ENCODE measurements at places on chromosomes 3 and 15. TPM values are rescaled to one million over a fixed set of nuclear protein-coding genes. Genes with fewer than 3 reads are reported as not detected.
A peak's percentile ranks its signal among the peaks of the same experiment; 100 is the strongest.

GRCh38 chr15:78422571-78423340 lies 15.3 kb upstream of the IREB2 start:
- H3K27ac ChIP-seq, result no peak overlapping the region
- no peak overlapping the region for H3K4me3 ChIP-seq
- no peaks in the 10 kb centered on the region for H3K4me1 ChIP-seq
- no peaks in the 10 kb centered on the region for H3K27me3 ChIP-seq

DNA sequence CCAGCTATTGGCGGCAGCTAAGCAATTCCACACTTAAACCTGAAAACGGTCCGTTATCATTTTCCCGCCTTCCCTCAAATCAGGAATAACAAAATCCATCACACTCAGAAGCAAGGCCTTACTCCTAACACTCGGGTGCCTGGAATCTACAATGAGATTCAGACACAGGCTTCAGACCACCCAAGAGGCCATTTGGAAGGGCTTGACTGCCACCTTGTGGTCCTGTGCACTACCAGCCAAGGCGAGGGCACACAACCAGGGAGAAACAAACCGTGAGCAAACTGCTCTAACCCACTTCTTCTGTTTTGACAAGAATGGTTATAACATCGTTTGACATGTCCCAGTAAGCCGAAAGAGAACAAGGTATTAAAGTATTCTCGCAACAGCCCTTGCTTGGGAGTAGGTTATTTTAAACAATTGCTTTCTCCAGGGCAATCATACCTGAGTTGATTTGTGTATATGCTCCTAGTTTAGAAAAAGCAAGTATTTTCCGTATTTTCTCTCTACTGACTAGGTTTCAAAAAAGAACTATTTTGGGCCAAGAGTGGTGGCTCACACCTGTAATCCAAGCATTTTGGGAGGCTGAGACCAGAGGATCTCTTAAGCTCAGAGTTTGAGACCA lies 40.1 kb upstream of the TAFA4 start:
- no peak overlapping the region for H3K27ac ChIP-seq
- H3K27me3 ChIP-seq, result no peaks in the 10 kb centered on the region
- no peaks in the 10 kb centered on the region for H3K4me1 ChIP-seq
- DNase-seq, result peak; percentile 16
- no peaks in the 10 kb centered on the region for H3K36me3 ChIP-seq

- no peaks in the 10 kb centered on the region for H3K27me3 ChIP-seq
- no peak overlapping the region for H3K27ac ChIP-seq
- H3K36me3 ChIP-seq, result no peaks in the 10 kb centered on the region
- no peak for DNase-seq
- no peaks in the 10 kb centered on the region for H3K4me1 ChIP-seq
- no peak overlapping the region for H3K4me3 ChIP-seq
These were observed 1375.1 kb upstream of the ALCAM start for GRCh38 chr3:103991461-103992115.

DNA sequence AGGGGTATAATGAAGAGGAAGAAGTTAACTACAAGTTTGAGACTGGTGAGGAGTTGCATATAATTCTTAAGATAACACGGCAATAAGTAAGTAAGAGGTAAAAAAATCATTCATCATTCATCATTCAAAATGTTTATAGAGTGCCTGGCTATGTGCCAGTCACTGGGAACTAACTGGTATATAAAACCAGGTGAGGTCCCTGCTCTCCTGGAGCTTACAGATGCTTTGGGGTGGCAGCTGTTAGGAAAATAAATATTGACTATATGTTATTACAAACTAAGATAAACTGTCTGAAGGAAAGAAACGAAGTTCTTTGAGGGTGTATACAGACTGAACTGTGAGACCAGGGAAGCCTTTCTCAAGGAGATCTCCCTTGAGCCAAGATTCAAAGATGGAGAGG lies 2.9 kb downstream of the CASR start:
- no peak for DNase-seq
- H3K27ac ChIP-seq, result no peak overlapping the region
- H3K4me1 ChIP-seq, result no peaks in the 10 kb centered on the region
- H3K36me3 ChIP-seq, result no peaks in the 10 kb centered on the region

- H3K27me3 ChIP-seq, result no peaks in the 10 kb centered on the region
- peak overlapping the region; percentile 10 for H3K27ac ChIP-seq
- no peaks in the 10 kb centered on the region for H3K36me3 ChIP-seq
These were observed 41.4 kb downstream of the CHSY1 start for GRCh38 chr15:101210466-101210865.

CHAC1 gene
- 1.8 TPM for total RNA-seq

IGSF11 gene
- total RNA-seq, result 4.4 TPM

CCDC33 gene
- 2.0 TPM for total RNA-seq
